AG04449 (cell line): ENCODE measurements at places on chromosomes 6 and 20.

DNA sequence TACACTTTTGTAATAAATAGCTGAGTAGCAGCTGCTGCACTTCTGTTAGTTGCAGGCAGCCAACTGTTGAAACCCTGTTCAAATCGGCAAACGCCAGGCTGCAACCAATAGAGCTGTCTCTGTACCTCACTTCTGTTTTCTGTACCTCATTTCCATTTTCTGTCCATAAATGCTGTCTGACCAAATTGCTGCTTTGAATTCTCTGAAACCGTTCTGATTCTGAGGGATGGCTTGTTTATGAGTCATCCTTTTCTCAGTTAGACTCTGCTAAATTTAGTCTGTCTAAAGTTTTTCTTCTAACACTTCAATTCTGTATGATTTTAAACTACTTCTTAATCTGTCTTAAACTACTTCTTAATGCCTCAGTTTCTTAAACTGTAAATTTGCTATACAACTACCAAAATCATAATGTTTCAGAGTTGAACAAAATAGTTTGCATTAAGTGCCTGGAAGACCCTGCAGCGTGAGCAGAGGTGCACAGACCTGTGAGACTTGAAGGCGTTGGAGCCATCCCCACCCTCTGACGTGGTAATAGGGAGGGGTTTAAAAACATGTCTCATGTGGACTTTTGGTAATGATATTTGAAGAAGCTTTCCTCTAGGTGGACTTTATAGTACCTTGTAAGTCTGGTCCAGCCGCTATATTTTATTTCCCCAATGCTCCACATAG, 9.6 kb downstream of the BTNL2 start:
- DNase-seq, result no peak

GRCh38 chr20:14727485-14728150, 390.2 kb upstream of the FLRT3 start:
- no peak for DNase-seq

DNA sequence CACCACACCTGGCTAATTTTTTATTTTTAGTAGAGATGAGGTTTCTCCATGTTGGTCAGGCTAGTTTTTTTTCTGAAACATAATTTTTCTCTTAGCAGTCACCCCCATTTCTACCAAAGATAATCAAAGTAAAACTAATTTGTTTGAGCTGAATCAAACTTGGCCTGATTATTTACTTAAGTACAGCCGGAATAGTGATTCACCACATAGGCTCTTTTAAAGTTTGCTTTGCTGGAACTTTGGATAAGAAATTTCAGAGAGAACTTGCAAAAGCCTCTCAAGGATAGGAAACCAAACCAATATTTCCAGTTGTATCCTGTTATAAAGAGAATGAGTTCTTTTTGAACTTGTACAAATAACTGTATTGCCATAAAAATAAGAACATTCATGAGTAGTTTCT, 105.0 kb upstream of the SYNCRIP start:
- DNase-seq, result peak; percentile 47

DNA sequence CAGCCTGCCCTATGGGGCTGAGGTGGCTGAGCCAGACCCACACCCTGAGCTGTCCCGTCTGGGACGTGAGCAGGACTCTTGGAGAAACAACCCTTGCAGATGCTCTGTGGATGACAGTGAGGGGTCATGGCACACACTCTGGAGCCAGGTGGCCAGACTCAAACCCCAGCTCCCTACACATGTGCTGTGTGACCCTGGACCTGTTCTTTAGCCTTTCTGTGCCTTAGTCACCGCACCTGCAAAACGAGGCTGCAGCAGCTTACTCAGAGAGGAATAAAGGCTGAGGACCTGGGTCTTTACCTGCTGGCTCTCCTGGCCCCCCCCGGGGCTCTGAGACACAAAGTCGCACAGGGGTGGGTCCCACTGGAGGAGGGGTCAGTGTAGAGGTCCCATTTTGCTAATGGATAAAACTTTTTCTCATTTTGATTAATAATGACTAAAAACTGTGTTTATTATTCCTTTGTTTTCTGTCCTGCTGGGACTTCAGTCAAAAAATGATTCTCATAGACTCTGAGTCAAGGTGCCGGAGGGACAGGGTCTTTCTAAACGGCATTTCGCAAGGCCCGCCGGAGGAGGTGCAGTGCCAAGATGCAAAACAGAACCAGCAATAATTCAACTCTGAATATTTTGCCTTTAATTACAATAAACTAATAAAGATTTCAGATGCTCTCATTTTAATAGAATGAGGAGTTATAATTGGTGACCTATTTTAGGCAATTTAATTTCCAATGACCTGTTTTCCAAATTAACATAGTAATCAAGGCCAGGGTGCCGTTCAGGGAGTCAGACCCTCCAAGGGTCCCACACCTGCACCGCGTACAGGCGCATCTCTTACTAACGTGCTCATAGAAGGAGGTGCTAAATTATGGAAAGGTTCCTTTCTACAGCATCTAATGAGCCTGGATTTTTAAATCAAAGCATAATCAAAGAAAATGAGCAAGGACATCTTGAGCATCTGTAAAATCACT, 62.4 kb downstream of the YTHDF1 start:
- no peak for DNase-seq

DNA sequence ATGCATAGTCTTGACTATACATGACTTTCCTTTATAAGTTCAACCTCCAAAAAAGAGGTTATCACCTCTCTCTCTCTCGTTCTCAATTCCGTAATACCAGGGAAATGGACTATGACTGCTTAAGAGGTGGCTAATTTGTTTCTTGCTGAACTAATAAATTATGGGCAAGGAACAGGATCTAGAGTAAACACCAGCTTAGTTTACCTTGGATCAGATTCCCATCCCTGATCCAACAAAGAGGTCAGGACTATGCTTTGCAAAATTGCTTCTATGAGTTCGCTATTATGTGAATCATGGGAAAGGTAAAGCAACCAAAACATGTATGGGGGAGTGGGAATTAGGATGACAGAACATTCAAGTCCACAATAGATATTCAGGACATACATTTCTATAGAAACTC, 630.7 kb downstream of the HACE1 start:
- DNase-seq, result no peak
